ENCODE measurements at places on chromosomes 1 and 21. TPM values are rescaled to one million over a fixed set of nuclear protein-coding genes. Genes with fewer than 3 reads are reported as not detected.

Gene ACBD6
- 54.5 TPM for total RNA-seq

Gene LENEP
- total RNA-seq: not detected

Gene CASQ1
- 103 TPM for total RNA-seq

Gene LEFTY1
- 3.9 TPM for total RNA-seq

Gene IL22RA1
- 2.0 TPM for total RNA-seq

Gene LCE2B
- total RNA-seq: not detected

Gene HOOK1
- total RNA-seq: 26.1 TPM

Gene HES4
- 46.8 TPM for total RNA-seq

Gene TINAGL1
- total RNA-seq: 96.1 TPM

Measured in metanephros (tissue), 2 donors.